ENCODE measurements at places on chromosomes 7 and 10.

GRCh38 chr7:53013925-53014324 lies 21.5 kb upstream of the POM121L12 start:
- no peak for DNase-seq

- no peak for DNase-seq
These were observed 615 bp downstream of the THAP5 start for GRCh38 chr7:108568801-108569380.

- DNase-seq = no peak
These were observed 111.3 kb downstream of the ST8SIA6 start for GRCh38 chr10:17343118-17343517.

GRCh38 chr7:106050746-106051117 lies 61.4 kb downstream of the SYPL1 start:
- no peak for DNase-seq

- no peak for DNase-seq
These were observed 12.2 kb upstream of the TMEM243 start for GRCh38 chr7:87231711-87232110.

DNA sequence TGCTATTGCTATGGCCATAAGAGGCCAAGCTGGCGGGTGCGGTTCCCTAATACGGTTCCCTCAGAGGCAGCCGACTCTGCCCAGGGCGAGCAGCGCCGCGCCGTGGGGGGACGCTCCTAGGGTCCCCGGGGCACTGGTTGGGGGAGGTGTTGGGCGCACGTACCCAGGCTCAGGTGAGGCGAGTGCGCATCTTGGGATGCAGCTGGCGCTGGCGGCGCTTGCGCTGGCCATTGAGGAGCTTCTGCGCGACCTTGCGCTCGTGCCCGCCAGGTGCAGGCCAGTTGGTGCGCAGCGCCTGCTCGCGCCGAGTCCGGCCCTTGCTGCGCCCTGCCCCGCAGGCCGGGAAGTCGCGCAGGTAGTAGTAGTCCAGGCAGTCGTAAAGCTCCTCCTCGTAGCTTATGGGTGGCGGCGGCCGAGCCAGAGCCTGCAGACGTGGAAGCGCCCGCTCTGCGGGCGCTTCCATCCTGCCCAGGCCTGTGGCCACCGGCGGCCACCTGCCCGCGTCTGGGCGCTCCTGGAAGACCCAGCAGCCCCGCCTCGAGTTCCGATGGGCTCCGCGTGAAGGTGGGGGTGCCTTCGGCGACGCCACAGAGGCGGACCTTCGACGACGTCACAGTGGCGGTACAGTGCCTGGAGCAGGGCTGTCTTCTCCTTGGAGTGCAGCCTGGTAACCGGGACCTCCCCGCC lies at the start of gene NUPR2:
TSS of gene NUPR2 (minus strand) at position 566 of the 687 bp plus-strand sequence. CDS start at position 463, 103 bp downstream.
- no peak for DNase-seq

- no peak for DNase-seq
These were observed 35.4 kb upstream of the FAM133B start for GRCh38 chr7:92625617-92626016.

- DNase-seq = no peak
These were observed 7.5 kb upstream of the GPNMB start for GRCh38 chr7:23238983-23239652.

GRCh38 chr10:48601789-48602188 lies 3.1 kb downstream of the ARHGAP22 start:
- no peak for DNase-seq

DNA sequence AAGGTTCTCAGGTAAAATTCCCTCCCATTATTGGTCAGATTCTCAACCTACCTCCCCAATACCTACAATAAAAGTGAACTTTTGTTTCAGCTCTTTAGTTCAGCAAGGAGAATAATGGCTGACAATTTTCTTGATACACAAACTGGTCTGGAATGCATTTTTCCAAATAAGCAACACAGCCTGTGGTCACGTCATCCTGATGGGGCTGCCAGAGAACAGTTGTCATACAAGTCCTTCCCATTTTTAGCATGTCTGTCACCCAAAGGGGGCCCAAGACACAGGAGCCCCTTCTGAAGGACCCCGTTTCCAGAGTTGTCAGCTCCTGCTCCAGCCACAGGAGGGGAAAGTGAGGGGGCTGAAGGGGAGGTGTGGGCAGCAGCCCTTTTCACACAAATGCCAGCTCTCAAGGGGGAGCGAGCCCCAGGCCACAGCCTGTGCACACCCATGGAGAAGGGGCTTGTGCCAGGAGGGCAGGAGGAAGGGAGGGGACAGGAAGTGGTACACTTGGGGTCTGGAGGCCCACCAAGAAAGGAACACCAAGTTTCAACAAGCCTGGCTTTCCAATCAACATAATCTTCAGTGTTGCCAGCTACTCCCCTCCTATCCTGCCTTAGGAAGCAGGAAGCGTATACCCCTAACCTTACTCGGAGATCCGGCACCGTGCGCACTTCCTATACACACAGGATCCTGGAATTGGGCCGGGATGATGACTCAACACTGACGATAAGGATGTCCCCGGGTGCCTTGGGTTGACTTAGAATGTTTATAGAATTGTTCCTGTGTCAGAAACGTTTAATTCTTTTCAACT lies 43.4 kb upstream of the PDLIM1 start:
- no peak for DNase-seq

DNA sequence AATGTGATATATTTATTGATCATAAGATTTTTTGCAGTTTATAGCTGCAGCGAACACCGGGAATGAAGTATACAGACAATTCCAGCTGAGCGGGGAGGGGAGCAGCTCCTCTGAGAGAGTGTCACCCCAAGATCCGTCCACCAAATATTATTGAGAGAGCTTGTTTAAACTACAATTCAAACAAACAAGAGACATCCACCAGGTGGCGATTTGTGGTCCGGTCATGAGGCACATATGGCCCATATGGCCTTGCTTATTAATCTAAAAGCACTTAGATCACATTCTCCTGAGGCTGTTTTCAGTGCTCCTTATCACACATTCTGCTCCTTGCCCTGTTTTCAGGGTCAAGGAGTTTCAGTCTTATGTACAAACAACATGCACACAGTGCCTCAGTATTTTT lies 83.1 kb downstream of the THSD7A start:
- no peak for DNase-seq

Measured in amygdala (tissue), 56 donors.